ENCODE measurements at places on chromosomes 1 and 21.

DNA sequence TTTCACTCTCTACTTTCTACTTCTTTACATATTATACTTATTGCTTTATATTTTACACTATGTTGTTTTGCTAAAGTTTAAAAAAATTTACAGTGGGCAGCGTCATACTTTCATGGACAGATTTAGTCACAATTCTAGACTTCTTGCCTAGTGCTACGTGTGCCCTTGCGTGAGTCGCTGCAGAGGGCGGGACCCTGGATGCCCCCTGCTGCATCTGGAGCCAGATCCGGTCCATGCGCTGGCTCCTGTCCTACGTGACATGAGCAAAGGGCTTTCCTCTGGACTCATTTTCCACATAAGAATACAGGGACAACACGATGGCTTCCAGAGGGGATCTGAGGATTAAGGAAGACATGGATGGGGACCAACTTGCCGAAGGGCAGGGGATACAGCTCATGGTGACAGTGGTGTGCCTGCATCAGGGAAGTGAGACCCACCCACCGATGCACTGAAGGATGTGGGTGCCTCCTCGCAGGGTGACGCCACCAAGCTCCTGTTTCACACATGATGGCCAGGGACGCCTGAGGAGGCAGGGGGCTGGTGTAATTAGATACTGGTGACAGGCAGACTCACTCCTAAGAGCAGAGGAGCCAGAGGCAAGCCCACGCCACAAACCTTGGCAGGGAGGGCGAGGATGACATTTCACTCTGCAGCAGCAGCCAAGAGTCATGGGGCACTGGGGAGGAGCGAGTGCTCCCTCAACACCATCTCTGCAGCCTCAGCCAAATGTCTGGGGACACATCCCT, 86.6 kb downstream of the DMRTB1 start:
- no peak for DNase-seq

DNA sequence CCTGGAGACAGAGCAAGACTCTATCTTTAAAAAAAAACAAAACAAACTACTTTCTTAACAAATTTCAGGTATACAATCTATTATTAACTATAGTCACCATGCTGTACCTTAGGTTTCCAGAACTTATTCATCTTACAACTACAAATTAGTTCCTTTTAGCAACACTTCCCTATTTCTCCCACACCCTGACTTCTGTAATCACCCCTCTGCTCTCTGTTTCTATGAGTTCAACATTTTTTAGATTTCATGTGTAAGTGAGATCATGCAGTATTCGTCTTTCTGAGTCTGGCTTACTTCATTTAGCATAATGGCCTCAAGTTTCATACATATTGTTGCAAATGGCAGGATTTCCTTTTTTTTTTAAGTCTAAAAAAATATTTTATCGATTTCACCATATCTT, 77.9 kb upstream of the LPGAT1 start:
- no peak for DNase-seq

GRCh38 chr21:42747276-42747701, 93.9 kb downstream of the PDE9A start:
- no peak for DNase-seq

GRCh38 chr1:91763252-91763651, 122.7 kb downstream of the TGFBR3 start:
- no peak for DNase-seq

DNA sequence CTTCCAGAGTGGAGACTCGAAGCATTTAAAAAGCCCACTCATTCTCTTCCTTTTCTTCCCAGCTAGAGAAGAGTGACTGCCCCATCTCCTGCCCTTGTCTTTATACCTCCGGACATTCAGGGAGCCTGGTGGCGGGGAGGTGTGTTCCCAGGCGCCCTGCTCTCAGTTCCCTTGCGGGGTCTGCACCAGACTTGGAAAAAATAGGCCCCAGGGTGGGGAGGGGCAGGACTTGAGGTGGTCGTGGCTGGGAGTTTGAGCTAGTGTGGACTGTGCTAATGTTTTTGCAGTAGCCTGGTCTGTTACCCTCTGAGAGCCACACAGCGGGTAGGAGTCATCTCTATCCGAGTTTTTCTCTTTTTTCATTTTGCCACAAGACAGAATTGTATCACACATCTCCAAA, 139.1 kb downstream of the PEX14 start:
- DNase-seq, result no peak

- DNase-seq, result no peak
Measured at GRCh38 chr21:45220071-45220481, 67.6 kb downstream of the POFUT2 start.

DNA sequence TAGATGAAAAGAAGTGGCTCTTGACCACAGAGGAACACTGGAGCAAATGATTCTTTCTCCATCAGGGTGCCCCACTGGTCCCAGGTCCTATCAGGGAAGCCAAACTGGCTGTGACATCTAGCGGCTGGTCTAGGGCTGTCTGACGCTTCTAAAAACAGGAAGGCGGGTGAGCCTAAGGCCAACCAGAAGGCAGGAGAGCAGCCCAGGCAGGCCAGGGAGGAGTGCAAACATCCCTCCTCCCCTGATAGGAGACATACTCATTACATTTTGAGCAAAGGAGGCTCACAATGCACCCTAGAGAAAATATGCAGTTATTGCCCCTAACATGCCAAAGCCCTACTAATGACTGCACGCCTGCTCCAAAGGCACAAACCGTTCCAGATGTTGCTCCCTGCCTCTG, 10.4 kb upstream of the FOXE3 start:
- DNase-seq, result no peak

- DNase-seq, result no peak
Measured at GRCh38 chr1:92343061-92343460, 44.2 kb downstream of the RPAP2 start.

- DNase-seq, result no peak
Measured at GRCh38 chr1:16146279-16147155, 9.4 kb downstream of the EPHA2 start.

DNA sequence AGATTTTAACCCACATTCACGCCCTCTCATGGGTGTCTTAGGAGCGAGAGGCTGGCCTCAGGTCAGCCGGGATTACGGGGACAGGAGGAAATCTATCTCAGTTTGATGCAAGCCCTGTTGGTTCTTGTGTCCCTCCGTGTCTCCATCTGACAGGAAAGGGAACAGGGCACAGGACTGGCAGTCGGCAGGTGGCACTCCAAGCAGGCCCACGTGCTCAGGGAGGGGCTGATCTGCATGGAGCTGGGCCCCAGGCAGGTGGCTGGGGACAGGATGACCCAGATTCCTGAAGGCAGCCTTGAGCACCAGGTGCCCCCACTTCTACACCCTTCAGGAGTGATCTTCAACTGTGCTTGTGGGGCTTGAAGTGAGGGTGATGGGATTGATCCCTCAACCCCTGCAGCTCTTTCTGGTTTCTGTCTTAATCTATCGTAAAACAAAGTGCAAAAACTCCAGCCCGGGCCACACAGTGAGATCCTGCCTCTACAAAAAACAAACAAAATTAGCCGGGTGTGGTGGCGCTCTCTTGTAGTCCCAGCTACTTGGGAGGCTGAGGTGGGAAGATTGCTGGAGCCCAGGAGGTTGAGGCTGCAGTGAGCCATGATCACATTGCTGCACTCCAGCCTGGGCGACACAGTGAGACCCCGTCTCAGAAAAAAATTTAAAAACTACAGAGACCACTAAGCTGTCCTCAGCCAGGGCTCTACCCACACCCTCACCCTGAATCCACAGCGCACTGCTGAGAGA, 8.3 kb downstream of the PLEKHG5 start:
- no peak for DNase-seq

- no peak for DNase-seq
Measured at GRCh38 chr1:23979387-23979880, 693 bp downstream of the SRSF10 start.

- no peak for DNase-seq
Measured at GRCh38 chr1:184406479-184406878, 19.6 kb downstream of the C1orf21 start.

- no peak for DNase-seq
Measured at GRCh38 chr1:199404976-199405375, 622.5 kb upstream of the NR5A2 start.

- DNase-seq, result no peak
Measured at GRCh38 chr1:33576821-33577599, 104.6 kb downstream of the ZSCAN20 start.

- no peak for DNase-seq
Measured at GRCh38 chr1:57118948-57119603, 153.3 kb upstream of the C8B start.

DNA sequence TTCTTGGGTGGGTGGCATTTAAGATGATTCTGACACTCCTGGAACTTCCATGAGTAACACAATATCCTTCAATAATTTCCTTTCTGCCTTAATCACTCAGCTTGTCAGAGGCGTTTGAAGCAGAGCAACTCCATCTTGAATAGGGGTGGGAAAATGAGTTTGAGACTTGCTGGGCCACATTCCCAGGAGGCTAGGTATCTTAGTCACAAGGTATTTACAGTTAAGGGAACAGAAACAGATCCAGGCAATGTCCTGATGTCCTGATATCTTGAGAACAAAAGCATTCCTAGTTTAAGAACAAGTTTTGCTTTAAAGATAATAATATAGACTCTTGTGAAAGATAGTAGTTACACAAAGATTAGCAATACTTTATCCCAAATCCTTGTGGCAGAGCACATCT, 76.6 kb upstream of the KIAA0040 start:
- no peak for DNase-seq

DNA sequence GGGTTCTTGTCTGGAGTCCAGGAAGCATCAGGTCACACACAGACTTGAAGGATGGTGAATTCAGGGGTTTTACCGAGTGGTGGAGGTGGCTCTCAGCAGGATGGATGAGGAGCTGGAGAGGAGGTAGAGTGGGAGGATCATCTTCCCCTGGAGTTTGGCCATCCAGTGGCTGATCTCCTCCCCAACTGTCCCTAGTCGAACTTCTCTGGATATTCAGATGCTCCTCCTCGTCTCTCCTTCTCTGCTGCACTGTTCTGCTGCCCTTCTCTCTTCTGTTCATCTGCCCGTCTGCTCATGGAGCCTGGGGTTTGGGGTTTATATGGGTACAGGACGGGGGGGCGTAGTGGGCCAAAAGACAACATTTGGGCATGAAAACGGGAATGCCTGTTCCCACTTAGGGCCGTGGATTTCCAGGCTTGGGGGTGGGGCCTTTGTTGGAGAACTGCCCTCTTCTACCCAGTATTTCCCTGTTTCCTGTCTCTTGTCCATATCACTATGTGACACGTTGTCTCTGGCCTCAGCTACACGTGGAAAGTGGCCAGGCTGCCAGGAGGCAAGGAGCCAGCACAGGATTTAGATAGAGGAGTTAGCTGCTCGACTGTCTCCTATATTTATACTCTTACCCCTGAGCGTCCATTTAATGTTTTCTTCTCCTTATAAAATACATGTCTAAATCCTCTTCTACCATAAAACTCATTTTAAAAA, 76.7 kb downstream of the SIPA1L2 start:
- no peak for DNase-seq

- no peak for DNase-seq
Measured at GRCh38 chr21:25400427-25400826, 206.9 kb downstream of the MRPL39 start.

- DNase-seq, result no peak
Measured at GRCh38 chr21:28723646-28724045, 269.0 kb downstream of the LTN1 start.

DNA sequence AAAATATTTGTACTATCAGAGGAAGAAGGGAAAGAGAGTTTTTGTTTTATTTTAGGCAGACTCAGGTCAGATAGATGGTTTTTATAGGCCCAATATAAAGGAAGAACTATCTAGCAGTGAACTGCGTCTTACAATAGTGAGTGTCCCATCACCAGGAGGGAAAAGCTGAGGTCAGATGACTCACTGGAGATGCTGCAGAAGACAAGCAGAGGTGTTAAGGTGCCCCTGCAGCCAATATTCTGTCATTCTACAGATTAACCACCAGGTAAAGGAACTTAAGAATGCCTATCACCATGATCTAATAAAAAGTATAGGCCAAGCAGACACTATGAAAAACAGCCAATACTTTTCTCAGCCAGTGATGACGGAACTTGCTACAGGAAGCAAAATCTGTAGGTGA, 29.6 kb downstream of the IVNS1ABP start:
- DNase-seq, result no peak

DNA sequence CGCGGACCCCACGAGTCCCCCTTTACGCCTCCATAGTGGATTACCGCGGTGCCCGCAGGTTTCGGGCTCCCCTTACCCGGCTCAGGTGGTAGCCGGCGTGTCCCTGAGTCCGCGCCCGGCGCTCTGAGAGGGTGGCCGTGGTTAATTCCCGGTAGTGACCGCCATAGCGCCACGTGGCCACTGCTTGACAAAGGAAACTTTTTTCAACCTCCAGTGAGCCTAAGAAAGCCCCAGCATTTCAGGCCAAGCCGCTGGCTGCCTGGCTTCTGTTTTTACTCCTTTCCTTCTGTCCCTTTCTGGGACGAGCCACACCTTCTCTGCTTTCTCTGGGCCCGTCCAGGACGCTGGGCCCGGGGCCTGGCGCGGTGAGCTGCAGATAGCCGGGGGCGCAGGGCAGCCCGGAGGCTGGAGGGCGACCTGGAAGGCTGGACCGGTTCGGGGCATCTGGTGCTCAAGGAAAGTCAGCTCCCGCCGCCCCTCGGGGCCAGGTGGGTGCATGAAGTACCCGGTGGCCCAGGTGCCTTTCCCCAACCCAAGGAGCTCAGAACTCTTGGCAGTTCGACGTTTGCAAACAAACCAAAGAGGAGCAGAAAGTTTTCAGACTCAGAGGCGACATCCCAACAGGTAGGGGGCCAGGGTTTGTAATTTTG, 540 bp upstream of the C1orf198 start:
- DNase-seq, result no peak

GRCh38 chr1:180863158-180863775, 49.4 kb upstream of the KIAA1614 start:
- DNase-seq, result no peak

- no peak for DNase-seq
Measured at GRCh38 chr1:151728151-151729054, 7.1 kb downstream of the RIIAD1 start.

DNA sequence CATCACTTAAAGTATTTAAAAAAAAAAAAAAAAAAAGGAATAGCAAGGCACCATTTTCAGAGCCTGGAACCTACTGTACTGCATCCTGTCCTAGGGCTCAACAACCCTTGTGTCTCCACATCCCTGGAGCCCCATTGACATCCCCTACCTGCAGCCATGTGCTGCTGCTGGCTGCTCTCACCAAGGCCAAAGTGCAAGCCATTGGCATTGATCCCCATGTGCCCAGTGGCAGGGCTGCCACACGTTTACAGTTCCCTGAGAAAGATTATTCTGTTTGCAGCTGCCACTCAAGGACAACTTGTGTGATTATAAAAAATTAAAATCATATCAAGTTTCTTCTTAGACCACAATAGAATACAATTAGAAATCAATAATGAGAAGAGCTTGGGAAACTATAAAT, 129.9 kb downstream of the LHX8 start:
- DNase-seq, result no peak

DNA sequence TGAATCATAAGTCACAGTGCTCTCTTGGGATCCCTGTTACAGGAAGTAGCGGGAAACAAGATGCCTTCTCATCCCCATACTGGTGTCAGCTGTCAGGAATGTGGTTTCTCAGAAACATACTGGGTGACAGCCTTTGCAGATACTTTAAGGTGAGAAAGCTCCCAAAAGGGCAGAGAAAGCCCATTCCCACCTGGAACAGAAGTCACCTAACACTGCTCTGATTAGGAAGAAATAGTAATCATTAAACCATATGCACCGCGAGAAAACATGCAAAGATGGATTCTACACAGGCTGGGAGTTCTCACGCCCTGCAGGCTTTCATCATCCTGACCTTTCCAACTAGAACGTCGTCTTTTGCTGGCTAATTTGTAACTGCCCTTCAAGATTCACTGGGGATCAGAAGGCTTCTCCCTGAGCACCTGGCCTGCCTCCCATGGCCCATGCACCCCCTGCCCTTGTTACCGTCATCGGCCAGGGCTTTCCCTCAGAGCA, 46.2 kb upstream of the SLC44A3 start:
- DNase-seq, result no peak

GRCh38 chr1:208829595-208829994, 585.4 kb upstream of the PLXNA2 start:
- no peak for DNase-seq

Measured in CD4-positive, alpha-beta T cell (primary cell).